ENCODE measurements at places on chromosomes 6 and 20. TPM values are rescaled to one million over a fixed set of nuclear protein-coding genes. Genes with fewer than 3 reads are reported as not detected.

MEP1A gene
- polyA plus RNA-seq: 0.01 TPM

PPP1R3G gene
- 2.2 TPM for polyA plus RNA-seq

VSTM2L gene
- polyA plus RNA-seq: 0.26 TPM

HSPA12B gene
- 2.0 TPM for polyA plus RNA-seq

RSPH9 gene
- 0.14 TPM for polyA plus RNA-seq

SRPK1 gene
- polyA plus RNA-seq: 15.2 TPM

CCN5 gene
- 24.5 TPM for polyA plus RNA-seq

FRK gene
- polyA plus RNA-seq: 1.3 TPM

RNF182 gene
- 0.06 TPM for polyA plus RNA-seq

PPP1R14C gene
- polyA plus RNA-seq: 12.4 TPM

SCRT2 gene
- polyA plus RNA-seq: not detected

TSPO2 gene
- polyA plus RNA-seq: 0.04 TPM

FAXC gene
- polyA plus RNA-seq: 4.8 TPM

SDHAF4 gene
- polyA plus RNA-seq: 10.1 TPM

CALHM5 gene
- polyA plus RNA-seq: 0.21 TPM

LTB gene
- 3.0 TPM for polyA plus RNA-seq

TENT5A gene
- polyA plus RNA-seq: 1.6 TPM

OR2H1 gene
- not detected for polyA plus RNA-seq

SOBP gene
- 0.84 TPM for polyA plus RNA-seq

DSP gene
- polyA plus RNA-seq: 349 TPM

TSBP1 gene
- polyA plus RNA-seq: not detected

SAMD5 gene
- polyA plus RNA-seq: 7.2 TPM

F13A1 gene
- polyA plus RNA-seq: 4.1 TPM

FHL5 gene
- 1.3 TPM for polyA plus RNA-seq

TFAP2C gene
- 18.6 TPM for polyA plus RNA-seq

SLC4A11 gene
- polyA plus RNA-seq: 19.8 TPM

OR12D3 gene
- polyA plus RNA-seq: not detected

Measured in esophagus (tissue), 2 donors.